ENCODE measurements at places on chromosomes 16 and 17.

GRCh38 chr17:58043221-58044181 lies 36.5 kb upstream of the SRSF1 start:
- DNase-seq = no peak

DNA sequence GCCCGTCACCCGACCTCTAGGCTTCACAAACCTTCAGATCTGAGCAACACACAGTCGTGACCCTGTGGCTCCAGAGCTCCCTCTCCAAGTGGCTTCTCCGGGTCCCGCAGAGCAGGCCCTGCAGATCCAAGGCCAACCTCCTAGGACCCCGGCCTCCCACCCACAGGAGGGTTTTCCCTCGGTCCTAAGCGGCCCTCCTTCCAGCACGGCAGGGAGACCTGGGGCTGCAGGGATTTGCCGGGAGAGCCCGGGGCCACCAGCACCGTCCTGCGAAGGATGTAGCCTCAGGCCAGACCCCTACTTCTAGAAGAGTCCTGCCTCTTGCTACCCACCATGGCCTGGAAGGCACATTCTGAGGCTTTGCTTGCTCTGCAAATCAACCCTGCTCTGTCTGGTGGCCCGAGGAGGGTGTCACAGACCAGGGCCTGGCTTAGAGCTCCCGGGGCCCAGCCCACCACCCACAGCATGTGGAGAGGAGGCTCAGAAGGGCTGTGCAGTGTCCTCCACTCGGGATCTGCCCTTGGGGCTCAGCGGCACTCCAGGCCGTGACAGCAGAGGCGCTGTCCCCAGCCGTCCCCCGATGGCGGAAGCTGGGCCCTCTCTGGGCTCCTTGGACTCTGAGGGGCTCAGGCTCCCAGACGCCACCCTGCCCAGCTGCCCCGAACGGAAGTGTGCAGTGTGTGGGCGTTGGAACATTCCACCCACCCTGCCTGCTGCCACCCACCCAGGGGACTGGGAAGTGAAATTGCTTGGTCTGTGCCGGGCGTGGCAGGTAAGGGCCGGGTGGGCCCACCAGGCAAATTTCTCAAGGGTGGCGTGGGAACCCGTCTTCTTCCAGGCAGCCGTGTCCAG lies 28.8 kb upstream of the ACSF3 start:
- no peak for DNase-seq

DNA sequence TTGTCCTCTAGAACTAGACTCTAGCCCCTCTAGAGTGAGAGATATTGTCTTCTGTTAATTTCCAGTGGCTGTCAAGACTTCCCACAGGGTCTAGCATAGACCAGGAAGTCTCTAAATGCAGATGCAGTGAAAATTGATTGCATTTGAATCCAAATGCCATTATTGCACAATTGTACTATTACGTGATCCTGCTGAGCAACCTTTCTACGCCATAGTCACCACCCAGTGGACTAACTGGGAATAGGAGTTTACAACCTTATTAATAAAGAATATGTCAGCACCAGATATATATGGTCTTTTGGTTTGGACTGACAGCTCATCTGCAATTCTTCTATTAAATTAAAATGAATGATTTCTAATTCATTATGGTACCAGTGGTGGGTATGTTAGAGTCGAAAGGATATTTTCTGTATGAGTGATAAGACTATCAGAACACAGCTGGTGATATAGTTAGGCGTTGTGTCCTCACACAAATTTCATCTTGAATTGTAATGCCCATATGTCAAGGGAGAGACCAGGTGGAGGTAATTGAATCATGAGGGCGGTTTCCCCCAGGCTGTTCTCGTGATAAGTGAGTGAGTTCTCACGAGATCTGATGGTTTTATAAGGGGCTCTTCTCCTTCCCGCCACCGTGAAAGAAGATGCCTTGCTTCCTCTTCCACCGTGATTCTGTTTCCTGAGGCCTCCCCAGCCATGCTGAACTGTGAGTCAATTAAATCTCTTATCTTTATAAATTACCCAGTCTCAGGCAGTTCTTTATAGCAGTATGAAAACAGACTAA lies 138.9 kb upstream of the CA10 start:
- DNase-seq = no peak

DNA sequence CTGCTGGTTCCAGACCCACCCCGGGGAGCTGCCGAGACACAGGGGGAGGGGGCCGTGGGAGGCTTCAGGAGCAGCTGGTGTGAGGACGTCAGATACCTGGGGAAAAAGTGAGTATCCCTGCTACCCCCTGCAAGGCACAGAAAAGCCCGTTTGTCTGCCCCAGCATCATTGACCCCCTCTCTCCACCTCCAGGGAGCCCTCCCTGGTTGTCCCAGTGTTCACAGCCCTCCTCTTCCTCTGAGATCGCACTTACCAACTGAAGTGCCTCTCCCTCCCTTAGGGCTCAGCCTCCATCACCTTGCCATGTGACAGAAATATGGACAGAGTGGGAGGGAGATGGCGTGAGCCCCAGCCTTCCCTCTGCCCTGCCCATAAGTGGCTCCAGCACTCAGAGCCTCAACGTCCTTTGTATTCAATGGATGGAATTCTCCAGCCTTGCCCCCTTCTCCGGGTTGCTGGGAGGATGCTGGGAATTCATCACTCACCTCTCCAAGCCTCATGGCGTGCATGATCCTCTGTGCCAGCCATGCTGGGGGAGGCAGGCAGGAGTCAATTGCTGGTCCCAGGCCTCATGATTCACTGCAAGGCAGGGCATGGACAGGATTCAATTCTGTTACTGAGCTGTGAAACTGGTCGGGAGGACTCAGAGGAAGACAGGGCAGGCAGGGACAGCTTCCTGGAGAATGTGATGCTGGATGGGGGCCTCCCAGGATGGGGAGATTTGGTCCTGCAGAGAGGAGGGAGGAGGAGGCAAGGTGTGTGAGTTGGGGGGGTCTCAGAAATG lies 14.6 kb downstream of the SPNS3 start:
- no peak for DNase-seq

GRCh38 chr17:60076811-60077210 lies 1.9 kb downstream of the HEATR6 start:
- no peak for DNase-seq

- DNase-seq = no peak
These were observed 13.1 kb upstream of the CDC42EP4 start for GRCh38 chr17:73324711-73325526.

DNA sequence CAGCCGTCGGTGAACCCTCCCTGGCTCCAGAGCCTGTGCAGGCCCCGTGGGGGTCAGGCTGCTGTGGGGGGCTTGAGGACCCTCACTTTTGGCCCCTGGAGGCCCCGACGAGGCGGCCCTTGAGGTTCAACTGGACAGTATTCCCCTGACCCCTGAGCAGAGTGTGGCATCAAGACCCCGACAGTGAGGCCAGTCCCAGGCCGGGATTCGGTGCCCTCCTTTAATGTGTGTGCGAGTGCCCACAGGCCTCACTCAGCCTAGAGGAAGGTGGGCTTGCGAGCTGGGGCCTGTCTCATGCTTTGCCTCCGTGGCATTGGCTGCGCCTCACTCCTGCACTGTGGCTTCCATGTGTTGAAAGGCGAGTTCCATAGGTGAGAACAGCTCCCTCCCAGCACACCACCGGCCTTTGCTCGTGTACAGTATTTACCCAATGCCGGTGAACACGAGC lies 94.5 kb downstream of the METRNL start:
- DNase-seq = no peak

DNA sequence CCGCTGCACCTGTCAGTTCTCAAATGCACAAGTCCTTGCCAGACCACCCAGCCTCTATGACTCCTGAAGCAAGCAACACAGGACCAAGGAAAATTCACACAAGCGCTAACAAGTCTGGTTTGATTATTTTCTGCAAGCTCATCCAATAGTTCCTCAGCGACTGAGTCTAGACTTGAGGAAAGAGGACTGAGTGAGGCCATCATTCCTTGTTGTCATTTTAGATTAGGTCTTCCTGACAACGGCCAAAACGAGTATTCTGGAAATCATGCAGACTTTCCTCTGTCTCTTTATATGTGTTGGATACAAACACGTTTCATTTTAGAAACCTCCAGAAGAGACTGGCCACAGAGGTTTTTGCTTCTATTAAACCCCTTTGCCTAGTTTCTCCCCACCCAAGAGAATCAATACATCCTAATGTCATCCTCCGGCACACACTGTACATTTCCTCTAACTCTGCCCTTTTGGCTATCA lies 561 bp downstream of the CCDC47 start:
- DNase-seq = no peak

DNA sequence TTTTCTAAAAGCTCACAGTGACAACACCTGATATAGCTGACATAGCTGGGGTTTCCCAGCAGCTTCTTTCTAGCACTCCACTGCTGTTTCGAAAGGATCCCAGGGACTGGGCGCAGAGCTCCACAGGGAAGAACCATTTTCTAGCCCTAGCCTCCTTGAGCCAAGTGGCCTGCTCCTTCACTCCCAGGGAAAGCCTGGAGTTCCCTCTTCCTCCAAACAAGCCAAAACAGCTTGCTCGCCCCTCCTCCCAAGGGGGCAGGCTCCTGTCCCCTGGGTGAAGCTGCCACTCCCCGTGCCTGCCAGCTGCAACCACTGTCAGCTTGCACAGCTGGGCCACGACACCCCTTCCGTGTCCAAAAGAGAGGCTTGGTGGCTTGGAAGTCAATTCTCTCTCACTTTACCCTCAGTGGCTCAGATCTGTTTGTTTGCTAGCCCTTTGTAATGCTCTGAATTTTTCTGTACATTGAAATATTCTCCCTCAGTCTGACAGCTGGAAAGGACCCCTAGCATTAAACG lies 59.8 kb downstream of the CYTH1 start:
- DNase-seq = no peak

DNA sequence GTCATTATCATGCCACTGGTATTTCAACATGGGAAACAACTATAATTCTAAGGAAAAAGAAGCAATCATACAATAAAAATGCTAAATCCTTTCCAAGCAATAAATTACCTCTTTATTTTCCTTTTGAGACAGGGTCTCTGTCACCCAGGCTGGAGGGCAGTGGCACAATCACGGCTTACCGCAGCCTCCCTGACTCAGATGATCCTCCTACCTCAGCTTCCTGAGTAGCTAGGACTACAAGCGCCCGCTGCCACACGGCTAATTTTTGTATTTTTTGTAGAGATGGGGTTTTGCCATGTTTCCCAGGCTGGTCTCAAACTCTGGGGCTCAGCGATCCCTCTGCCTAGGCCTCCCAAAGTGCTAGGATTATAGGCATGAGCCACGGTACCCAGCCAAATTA lies 24.1 kb downstream of the CNOT1 start:
- DNase-seq = no peak

GRCh38 chr17:55059724-55060123 lies 91.2 kb downstream of the STXBP4 start:
- no peak for DNase-seq

GRCh38 chr17:79945591-79946255 lies 89.9 kb downstream of the TBC1D16 start:
- DNase-seq = no peak

DNA sequence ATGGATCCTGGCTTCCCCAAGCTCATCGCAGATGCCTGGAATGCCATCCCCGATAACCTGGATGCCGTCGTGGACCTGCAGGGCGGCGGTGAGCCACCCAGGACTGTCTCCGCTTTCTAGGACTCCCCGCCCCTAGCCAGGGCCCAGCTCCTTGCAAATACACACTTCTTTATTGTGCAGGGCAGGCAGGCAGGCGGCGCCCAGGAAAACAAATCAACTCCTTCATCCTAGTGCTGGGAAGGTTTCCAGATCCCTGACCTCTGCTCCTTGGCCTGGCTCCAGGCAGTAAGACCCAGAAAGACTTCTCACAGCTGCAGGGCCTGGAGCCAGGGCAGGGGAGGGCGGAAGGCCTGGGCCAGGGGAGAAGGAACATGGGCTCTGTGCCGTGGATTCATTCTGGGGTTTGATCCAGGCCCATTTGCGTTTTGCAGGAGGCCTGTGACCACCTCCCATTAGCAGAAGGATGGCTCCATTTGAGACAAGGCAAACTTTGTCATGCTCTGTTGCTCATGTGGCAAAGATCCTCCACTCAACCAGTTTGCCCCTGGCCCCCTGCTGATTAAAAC lies 6.0 kb upstream of the LPCAT2 start:
- DNase-seq = peak; percentile 93

DNA sequence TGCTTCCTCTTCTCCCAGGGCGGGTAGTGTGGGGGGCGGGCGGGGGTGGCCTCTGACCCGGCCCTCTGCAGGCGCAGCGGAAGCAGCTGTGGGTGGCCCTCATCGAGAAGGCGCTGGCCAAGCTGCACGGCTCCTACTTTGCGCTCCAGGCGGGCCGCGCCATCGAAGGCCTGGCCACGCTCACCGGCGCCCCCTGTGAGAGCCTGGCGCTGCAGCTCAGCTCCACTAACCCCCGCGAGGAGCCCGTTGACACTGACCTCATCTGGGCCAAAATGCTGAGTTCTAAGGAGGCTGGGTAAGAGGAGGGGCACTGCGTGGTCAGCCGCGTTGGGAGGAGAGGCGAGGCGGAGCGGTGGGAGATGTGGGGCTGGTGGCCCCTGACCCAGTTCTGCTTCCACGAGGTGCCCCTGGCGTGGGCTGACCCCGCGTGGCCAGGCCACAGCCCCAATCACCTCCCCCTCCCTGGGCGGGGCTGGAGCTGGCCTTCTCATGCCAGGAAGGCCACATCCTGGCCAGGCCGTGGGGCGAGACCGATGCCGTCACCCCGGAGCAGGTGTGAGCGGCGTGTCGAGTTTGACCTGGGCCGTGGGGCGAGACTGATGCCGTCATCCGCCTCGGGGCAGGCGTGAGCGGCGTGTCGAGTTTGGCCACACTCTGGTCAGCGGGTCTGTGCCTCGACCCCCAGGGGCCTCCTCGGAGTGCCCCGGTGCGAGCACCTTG lies 10.5 kb upstream of the PRR35 start:
- no peak for DNase-seq

- peak; percentile 82 for DNase-seq
These were observed at the start of the genes CNTD1 and COA3 for GRCh38 chr17:42798383-42799380. Gene CNTD1 (plus strand): TSS chr17:42798861. CDS start chr17:42799068, 207 bp downstream. Gene COA3 (minus strand): TSS chr17:42798704. CDS start chr17:42798681, 23 bp downstream.

DNA sequence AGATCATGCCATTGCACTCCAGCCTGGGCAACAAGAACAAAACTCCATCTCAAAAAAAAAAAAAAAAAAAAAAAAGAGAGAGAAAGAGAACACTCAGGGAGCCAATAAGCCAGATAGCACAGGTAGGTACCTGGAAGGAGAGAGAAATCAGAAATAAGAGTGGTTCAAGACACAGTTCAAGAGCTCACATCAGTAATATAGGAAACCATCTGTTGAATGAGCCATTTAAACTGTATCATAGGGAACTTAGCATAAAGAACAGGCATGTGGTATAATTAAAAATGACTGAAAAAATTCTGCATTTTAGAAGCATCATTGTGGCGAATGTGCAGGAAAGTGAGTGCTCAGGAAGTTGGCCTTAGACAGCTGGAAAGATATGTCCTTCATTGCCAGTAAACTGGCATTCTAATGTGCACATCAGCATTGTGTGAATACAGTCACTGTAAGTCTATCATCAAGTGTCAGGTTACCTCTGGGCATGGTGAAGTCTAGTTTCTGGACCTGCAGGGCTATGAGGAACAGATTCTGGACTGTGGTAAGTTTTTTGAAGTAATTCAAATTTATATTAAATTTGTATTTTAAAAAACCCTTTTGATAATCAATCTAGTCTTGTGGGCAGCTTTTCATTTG lies 20.4 kb downstream of the KRT12 start:
- DNase-seq = no peak

Measured in mucosa of gallbladder (tissue), 1 donor.